ENCODE measurements at places on chromosomes 12 and 14. TPM values are rescaled to one million over a fixed set of nuclear protein-coding genes. Genes with fewer than 3 reads are reported as not detected.

PPP1R1A gene
- total RNA-seq = not detected

MED13L gene
- 208 TPM for total RNA-seq

LRIG3 gene
- not detected for total RNA-seq

CCDC196 gene
- total RNA-seq = not detected

FOXM1 gene
- 0.80 TPM for total RNA-seq

SERPINA5 gene
- not detected for total RNA-seq

DHRS4 gene
- 6.6 TPM for total RNA-seq

SCNN1A gene
- total RNA-seq = 1.1 TPM

LAG3 gene
- total RNA-seq = 0.82 TPM

All from CD4-positive, alpha-beta T cell (primary cell).